Stimulated activated CD4-positive, alpha-beta T cell treated with anti-CD3 and anti-CD28 coated beads, Interleukin-2, amount 100 ng/mL, for 4 hours (primary cell): ENCODE measurements at places on chromosomes 5 and 9.
A peak's percentile ranks its signal among the peaks of the same experiment; 100 is the strongest.

DNA sequence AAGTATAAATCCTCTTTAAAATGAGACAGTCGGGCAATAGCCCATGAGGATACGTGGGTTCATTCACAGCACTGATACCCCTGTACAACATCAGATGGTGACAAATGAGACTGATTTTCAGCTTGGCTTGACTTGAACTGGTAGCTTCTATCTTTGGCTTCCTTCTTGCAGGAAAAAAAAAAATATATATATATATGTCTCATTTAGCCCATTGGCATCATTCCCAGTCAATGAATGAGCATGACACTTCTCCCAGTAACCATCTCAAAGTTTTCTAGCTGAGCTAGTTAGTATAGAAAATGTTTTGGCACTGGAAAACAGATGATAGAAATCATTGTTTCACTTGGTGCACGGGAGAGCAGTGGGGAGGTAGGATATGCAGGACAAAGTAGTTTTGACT is 222.5 kb upstream of the TAS2R1 start:
- no peak for DNase-seq

DNA sequence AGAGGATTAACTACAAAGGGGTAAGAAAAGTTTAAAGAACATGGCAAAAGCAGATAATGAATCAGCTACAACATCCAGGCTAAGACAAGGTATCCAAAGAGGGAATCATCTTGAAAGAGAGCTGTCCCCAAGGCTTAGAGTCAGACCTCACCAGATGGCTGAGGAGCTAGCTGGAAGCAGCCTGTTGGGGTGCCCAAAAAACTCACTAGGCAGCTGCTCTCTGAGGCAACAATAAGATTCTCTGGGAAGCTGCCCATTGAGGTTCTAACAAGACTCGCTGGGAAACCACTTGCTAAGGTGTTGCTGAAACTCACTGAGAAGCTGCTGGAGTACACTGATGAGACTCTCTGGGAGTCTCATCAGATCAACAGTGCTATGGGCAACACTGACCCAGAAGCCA is 185.2 kb downstream of the CETN3 start:
- DNase-seq = no peak

DNA sequence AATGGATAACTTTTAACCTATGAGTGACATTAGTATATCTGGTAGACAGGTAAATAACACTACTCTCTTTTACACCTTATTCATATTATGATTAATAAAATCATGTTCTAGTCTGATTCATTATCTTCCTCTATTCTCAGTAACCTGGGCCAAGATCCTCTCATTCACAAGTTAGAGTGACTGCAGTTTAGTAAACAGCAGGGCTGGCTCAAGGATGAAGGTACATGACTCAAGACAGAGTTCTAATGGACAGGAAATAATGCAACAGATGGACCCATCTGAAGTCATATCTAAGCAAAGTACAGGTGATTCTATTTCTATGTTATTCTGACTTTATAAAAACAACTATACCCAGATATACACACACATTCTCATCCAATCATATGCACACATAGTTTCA is 582.5 kb upstream of the CDH18 start:
- DNase-seq = no peak

- peak; percentile 34 for DNase-seq
Observed at GRCh38 chr5:76337953-76338451, 65.1 kb upstream of the IQGAP2 start.

- DNase-seq = no peak
Observed at GRCh38 chr5:101102506-101102905, 199.4 kb upstream of the ST8SIA4 start.

DNA sequence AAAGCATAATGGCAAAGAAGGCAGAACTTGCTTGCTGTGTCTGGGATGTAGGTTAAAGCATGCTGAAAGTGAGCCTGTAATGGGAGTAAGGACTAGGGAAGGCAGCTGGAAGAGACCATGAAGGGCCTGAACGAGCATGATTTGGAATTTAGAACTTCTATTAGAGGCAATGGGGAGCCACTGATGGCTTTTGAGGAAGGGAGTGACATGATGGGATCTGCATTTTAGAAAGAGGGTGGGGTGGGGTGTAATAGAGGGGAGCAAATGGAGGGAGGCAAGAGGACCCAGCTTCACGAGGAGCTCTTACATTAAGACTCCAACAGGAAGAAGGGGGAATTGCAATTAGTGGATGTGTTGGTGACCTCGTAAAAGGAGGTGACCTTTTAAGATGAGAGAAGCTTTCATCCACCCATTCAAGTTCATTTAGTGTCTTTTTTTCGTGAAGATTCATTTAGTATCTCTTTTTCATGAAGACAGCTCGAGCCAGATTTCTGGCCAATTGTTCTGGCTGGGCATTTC is 13.6 kb upstream of the GABRP start:
- DNase-seq = no peak

GRCh38 chr9:110623462-110624025 is 44.0 kb upstream of the SVEP1 start:
- DNase-seq = no peak

DNA sequence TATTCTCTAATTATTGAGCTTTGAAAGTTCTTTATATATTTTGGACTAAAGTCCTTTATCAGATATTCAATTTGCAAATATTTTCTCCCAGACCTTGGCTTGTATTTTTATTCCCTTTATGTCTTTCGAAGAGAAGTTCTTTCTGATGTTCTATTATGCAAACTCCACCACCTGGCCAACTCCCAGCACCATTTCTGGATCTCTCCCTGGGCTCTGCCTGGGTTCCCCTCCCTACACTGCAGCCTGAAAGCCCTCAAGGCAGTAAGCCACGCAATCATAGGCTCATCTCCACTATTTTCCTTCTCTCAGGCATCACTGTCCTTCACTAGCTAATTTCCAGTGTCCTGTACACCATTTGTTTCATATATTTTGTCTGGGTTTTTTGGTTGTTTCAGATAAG is 76.1 kb downstream of the GRAMD2B start:
- no peak for DNase-seq

- DNase-seq = no peak
Observed at GRCh38 chr5:5795074-5795771, 372.7 kb downstream of the ICE1 start.

GRCh38 chr9:121107881-121108280 is 33.1 kb downstream of the CNTRL start:
- no peak for DNase-seq

DNA sequence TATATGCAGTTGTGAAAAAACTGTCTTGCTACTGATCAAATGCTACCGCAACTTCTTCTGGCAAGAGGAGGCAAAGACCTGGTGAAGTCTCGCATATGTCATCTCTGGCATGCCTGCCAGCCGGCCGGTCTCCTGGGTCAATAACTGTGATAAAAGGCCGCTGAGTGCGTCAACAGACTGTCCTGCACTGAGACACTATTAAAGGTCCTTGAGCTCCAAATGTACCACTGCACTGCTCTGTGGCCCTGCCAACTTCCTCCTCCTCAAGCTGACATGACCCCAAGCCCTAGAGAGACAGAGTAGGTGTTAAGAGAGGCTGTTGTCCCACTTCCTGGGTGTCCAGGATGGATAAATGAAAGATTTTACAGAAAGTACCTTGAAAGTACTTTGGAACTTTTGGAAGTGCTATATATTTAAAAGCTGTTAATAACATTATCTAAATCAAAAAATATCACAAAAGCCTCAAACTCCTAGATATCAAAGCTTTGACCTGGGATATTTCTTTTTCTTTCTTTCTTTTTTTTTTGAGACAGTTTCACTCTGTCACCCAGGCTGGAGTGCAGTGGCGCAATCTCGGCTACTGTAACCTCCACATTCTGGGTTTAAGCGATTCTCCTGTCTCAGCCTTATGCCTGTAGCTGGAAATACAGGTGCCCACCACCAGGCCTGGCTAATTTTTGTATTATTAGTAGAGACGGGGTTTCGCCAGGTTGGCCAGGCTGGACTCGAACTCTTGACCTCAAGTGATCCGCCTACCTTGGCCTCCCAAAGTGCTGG is 31.5 kb downstream of the RAPGEF1 start:
- DNase-seq = no peak
